ENCODE measurements at places on chromosomes 2 and 18.
A peak's percentile ranks its signal among the peaks of the same experiment; 100 is the strongest.

GRCh38 chr2:152781175-152781574 is 62.8 kb downstream of the ARL6IP6 start:
- no peak for DNase-seq

DNA sequence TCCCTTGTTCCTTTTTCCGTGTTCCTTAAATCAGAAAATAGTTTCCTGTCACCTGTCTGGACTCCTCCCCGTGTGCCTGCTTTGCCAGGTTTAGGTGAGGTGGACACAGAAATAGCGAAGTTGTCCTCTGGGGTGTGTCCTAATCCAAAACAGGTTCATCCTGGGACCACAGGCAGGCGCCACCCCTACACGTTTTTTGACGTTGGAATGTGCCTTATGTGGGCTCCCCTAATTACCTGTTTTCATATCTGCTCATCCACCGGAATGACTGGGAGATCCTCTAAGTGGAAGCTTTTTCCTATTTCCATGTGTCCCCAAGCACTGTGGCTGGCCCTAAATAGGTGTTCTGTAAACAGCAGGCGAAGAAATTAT is 49.0 kb upstream of the PAIP2B start:
- DNase-seq = no peak

DNA sequence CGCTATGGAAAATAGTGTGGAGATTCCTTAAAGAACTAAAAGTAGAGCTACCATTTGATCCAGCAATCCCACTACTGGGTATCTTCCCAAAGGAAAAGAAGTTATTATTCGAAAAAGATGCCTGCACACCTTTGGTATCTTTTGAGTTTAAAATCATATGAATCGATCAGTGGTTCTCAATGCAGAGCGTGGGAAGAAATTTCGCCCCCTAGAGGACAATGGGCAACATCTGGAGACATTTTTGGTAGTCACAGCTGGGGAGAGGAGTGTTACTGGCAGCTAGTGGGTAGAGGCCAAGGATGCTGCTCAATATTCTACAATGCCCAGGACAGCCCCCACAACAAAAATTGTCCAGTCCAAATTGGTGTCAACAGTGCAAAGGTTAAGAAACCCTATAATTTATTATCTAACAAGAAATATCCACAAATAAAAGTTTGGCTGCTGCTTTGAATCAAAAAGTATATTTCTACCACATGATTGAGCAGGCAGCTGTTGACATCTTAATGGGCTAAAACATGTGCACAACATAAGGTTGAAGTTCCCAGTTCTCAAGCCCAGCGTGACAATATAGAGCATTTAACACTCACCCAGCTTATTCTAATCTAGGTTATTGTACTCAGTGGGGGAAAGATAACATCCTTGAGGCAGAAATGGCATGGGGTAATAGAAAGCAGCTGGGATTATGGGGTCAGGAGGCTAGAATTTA is 425.7 kb downstream of the LRATD1 start:
- no peak for DNase-seq

GRCh38 chr2:45946023-45946422 is 294.5 kb downstream of the PRKCE start:
- DNase-seq = no peak

GRCh38 chr2:43831543-43832294 is 6.9 kb downstream of the ABCG5 start:
- no peak for DNase-seq

DNA sequence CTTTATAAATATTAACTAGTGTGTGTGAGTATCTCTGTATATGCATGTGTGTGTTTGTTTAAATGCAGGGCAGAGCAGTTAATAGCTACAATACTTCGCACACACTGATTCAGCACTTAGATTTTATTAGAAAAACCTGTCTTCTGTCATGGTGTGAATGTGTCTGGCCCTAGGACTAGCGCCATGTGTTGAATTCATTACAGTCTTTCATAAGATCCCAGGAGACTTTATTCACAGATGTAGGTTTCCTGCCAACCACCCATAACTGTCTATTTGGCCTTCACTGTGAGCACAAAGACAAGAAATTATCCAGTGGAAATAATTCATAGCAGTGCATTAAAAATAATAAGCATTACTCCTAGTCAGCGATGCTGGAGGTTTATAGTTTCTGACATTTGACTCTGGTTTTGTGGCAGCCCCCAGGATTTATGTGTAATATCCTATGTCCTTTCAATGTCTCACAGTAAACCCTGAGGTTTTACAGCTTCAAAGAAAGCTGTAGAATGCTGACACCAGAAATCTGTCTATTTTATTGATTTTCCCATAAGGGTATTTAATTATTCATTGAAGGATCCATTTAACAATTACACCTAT is 93.9 kb downstream of the ZNF804A start:
- no peak for DNase-seq

DNA sequence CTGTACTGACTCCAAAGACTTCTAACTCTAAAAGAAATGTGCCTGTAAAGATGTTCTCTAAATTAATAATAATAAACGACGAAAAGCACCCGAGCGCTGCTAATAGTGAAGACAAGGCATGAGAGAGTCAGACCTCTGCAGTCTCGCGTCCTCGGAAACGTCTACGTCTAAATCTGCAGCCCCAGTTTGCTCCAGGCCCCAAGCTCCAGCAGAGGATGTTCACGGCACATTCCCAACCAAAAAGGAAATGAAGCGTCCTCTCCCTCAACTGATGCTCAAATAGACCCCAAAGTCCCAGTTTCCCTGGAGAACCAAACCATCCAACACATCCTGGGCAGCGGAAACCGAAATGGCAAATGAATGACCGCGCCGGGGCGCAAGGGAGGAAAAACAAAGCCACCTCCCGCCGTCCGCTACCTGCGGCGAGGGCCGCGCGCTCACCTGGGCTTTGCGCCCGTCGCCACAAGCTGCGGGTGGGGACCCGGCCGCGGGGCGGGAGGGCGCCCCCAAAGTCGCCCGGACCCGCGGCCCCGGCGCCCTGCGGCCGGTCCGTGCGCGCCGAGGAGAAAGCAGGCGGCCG is 47.1 kb upstream of the CCDC150 start:
- no peak for DNase-seq

- peak; percentile 92 for DNase-seq
Observed at GRCh38 chr18:35290094-35290735, at the start of gene ZSCAN30. TSS of gene ZSCAN30 (minus strand) at chr18:35290229. CDS start at chr18:35264352, 25,877 bp downstream.

GRCh38 chr2:192128655-192129054 is 66.1 kb downstream of the TMEFF2 start:
- no peak for DNase-seq

DNA sequence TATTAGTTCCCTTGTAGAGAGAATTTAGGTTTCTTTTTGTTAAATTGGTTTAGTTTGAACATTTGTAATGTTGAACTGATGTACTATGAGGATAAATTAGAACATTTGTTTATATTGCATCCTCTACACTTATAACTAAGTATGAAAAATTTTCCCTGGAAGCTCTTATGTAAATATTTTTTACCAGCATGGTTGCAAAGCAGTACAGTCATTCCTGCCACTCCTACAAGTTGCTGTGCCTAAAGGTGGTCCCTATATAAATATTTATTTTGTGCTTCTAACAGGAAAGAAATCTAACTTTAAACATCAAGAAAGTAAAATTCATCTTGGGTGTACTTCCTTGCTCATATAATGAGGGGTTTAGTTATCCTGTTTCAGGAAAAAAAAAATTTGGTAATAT is 14.2 kb downstream of the TWSG1 start:
- DNase-seq = no peak

- no peak for DNase-seq
Observed at GRCh38 chr2:138012968-138013367, 48.7 kb downstream of the HNMT start.

Measured in activated T-helper 1 cell treated with anti-CD3 and anti-CD28 coated beads, Interleukin-2, amount 50 U/mL, for 16 hours (primary cell).